ENCODE measurements at places on chromosomes 4 and X. TPM values are rescaled to one million over a fixed set of nuclear protein-coding genes. Genes with fewer than 3 reads are reported as not detected.

Gene SSX1
- not detected for total RNA-seq

Gene TTC29
- not detected for total RNA-seq

Gene MAGED2
- 190 TPM for total RNA-seq

Gene GPC4
- 2.4 TPM for total RNA-seq

Gene TRIM75
- total RNA-seq: not detected

Gene MSL3
- total RNA-seq: 23.7 TPM

Gene CLDN2
- total RNA-seq: not detected

Gene SAGE1
- total RNA-seq: not detected

Gene NEUROG2
- total RNA-seq: not detected
